Fibroblast of skin of left biceps (primary cell): ENCODE measurements at places on chromosomes 1 and 21.

DNA sequence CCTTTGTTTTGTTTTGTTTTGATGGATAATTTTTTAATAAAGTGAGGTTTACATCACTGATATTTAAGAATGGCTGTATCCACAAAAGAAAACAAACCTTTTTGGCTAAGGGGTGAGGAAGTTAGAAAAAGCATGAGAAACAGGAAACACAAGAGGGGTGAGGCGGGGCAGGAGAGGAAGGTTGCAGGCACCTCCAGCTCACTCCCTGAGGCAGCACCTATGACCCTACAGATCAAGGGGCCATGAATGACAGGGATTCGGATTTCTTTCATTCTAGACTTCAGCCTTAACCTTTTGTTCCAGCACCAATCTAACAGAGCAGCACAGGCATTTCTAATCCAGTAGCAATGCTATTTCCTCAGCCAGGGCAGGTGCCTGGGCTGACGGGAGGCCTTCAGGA lies 4.4 kb downstream of the CLCA4 start:
- DNase-seq, result no peak

DNA sequence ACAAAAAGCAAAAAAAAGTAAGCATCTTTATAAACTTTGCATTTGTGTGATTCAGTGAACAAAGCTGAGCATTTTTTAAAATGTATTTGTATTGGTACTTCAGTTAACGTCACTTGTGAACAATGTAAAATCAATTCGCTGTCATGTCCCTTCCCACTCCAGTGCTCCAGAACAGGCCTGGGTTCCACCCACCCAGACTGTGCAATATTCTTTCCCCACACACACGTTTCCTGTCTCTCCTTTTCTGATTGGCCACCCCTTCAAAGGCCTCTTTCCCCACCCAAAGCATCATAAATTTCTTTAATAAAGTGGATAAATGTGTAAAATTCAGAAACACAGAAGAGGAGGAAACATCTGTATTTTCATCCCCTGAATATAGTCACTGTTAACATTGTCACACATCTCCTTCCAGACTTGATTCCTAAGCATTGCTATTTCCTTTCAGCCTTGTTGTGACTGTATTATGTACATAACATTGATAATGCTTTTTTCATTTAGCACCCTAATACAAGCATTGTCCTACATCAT lies 12.0 kb downstream of the CLEC20A start:
- DNase-seq, result no peak

DNA sequence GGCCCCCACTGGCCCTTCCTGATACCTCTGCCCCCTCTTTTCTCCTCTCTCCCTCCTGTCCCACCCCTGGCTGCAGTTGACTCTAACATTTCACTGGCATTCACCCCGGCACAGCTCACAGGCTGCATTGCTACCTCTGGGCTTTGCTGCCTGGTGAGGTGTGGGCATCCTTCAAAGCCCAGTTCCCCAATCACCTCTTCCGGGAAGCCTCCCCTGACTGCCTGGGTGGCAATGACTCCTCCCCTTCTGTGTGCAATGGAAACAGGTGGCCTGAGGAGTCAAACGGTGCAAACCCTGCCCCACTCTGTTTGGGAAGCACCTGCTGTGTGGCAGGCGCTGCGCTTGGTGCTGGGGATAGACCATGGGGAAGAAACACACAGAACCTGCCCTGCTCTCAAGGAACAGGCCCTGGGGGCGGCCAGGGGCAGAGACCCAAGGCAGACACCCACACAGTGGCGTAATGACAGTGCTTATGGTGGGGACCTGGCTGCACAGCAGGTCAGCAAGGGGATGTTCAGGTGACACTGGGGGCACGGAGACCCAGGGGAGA lies 39.3 kb upstream of the POFUT2 start:
- DNase-seq, result no peak

GRCh38 chr1:41318135-41318534 lies 43.1 kb upstream of the FOXO6 start:
- DNase-seq, result no peak

GRCh38 chr1:14597343-14598006 lies 1.0 kb upstream of the KAZN start:
- DNase-seq, result no peak

DNA sequence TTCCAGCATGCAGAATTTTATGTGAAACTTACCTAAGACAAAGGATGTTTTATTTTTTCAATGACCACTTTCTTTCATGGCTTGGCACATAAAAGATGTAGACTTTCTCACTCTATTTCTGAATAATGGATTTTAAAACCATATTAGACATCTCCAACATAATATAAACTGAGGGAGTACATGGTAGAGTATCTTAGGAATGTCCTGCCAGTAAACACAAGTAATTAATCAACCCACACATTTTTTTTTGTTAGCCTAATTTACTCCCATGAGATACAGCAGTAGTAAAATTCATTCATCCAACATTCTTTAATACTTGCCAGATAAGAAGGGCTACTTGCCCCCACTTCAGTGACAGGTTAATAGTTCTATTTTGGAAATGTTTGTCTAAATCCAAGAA lies 235.4 kb upstream of the ADAMTS5 start:
- DNase-seq, result no peak

DNA sequence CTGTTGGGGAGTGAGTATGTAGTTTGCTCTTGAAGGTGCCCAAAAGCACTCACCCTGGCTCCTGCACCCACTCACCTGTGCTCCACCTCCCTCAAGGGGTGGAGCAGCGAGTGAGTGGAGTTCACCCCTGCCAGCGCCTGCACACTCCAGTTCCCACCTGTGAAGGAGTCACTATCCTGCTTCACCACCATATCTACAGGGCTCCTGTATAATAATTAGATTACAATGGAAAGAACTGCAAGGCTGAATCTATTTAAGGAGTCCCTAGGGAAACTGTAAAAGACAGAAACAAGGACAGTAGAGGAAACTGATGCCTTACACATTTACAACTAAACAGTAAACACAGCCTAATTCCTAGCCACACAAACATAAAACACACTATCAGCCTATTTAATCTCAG lies 4.1 kb downstream of the DNAI4 start:
- DNase-seq, result no peak

DNA sequence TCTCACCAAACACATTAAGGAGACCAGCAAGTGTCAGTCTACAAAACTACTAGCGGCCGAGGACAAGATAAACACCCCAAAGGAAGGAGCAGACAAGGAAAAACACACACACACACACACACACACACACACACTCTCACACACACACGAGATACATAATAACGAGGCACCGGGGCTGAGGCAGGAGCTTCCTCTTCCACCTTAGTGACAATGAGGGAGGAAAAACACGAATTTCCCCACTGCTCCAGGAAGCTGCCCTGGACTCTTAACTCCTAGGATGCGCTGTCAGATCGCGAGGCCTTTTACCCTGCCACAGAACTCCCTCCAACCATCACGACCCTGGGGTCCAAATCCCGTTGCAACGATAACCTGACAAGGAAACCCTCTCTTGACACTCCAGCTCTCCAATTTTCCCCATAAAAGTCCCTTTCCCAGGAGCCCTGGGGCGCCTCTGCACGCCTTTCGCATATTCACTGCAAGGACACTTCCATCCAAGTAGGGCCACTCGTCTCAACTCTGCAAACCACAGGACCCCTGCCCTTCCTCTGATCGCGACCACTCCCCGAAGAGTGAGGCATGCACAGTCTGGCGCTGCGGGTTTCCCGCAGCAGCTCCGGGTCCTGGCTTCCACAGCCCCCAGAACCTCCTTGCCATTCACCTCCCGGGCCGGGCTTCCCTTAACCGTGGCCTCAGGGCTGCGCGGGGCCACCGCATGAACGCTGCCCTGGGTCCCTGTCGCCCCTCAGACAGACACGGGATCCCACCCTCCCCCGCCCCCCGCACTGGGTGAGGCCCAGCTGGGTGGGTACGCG lies 581 bp downstream of the ETV3 start:
- no peak for DNase-seq

DNA sequence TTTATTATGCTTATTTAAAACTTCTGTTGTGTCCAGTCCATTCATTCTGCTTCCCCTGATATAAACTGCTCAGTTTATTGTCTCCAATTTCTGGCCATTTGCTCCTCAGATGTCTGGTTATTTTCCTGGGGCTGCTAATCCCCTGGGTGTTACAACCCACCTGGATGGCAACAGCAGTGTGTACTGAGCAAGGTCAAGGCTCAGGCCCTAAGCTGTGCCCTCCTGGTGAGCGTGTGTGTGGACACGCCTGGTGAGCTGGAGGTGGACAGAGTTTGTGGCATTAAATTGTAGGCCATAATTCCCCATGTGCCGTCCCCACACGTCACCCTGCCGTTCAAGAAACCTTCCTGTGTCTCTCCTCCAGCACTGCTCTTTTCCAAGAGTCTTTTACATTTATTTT lies 18.1 kb upstream of the KIF1B start:
- no peak for DNase-seq

- no peak for DNase-seq
These were observed 61.0 kb downstream of the MAST2 start for GRCh38 chr1:45864167-45865106.

DNA sequence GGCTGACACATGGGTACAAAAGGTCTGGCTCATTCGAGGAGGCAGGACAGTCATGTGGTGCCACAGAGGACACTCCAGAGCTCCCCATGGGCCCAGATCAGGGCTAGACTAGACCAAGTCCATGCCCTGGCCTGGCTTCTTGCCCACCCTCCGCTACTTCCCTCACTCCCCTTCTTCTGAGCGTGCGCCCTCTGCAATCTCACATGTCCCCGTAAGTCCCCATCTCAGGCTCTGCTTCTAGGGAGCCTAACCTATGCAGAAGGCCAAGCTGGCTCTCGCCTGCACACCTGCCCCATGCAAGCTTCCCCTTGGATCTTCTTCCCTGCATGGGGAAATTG lies 553.6 kb downstream of the PTPRU start:
- no peak for DNase-seq

GRCh38 chr1:230713915-230714764 lies at the start of gene AGT:
AGT (minus strand) TSS chr1:230714122; CDS start chr1:230710823, 3,299 bp downstream.
- DNase-seq, result peak; percentile 28

DNA sequence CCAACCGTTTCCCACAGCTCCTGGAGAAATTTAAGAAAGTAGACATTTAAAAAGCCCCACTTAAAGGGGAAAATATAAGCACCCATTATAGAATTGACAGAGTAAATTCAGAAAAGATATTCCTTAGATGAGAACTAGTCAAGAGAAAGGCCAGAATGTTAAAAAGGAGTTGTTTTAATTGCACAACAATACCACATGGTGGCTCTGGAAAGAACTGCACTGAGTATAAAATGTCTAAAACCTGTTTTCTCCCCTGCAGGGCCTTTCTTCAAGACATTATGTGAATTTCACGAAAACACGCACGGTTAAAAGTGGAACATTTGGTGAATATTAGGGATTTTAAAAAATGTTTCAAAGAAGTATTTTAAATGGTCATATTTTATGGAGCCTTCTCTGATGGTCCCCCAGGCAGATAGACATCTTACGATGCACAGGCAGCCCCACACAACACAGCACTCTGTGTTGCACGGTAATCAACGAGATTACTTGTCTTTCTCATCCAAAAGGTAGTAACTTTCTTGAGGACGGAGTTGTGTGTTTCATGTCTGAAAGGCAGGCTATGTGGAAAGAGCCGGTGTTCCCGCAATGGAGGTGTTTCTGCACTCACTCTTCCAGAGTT lies 101.9 kb downstream of the PRRX1 start:
- peak; percentile 29 for DNase-seq

- no peak for DNase-seq
These were observed 9.6 kb downstream of the DUSP23 start for GRCh38 chr1:159790237-159790917.

GRCh38 chr21:15400905-15401304 lies 328.9 kb upstream of the USP25 start:
- no peak for DNase-seq

DNA sequence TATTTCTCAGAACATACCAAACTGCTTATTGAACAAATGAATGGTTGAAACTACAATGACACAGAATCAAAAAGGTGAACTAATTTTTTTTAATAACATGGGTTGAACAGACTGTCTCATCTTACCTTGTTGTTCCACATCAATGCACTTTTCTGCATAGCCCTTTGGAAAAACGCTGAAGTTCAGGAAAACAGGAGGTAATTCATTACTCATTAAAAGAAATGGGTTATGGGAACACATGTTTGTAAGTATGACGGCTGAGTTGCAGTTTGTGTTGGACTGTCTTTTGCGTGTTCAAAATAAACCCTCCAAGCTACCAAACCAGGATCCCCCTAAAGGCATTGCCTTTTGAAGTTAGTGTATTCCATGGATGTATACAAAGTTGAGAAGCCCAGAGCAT lies 514.9 kb upstream of the PKN2 start:
- DNase-seq, result no peak

DNA sequence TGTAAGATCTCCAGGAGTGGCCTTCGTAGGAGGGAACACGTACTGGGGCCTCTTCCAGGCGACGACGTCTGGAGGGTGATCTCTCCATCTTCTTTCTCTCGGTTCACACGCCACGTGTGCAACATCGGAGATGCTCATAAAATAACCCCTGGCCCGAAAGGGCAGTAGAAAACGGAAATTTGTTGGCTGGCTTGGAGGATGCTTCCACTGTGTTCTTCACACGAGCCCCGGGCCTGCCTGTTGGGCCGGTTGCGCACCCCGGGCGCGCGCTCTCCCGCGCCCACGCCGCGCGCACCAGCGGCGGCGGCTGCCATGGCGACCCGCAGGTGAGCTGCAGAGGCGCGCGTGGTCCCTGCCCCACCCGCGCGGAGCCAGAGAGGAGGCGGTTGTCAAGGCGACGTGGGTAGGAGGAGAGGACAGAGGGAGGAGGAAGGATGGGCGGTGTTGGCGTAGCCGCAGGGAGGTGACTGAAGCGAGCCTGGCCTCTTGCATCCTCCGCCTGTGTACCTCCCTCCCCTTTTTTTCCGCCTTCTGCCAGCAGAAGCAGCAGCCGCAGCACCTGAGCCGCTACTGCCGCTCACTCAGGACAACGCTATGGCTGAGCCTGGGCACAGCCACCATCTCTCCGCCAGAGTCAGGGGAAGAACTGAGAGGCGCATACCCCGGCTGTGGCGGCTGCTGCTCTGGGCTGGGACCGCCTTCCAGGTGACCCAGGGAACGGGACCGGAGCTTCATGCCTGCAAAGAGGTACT lies at the start of gene ELAPOR1:
Gene ELAPOR1, plus strand, starts transcription at position 526 of the 752 bp plus-strand sequence. Its CDS starts 69 bp downstream, at position 595.
- DNase-seq, result no peak

- no peak for DNase-seq
These were observed 3.4 kb upstream of the PEX10 start for GRCh38 chr1:2415801-2416208.

DNA sequence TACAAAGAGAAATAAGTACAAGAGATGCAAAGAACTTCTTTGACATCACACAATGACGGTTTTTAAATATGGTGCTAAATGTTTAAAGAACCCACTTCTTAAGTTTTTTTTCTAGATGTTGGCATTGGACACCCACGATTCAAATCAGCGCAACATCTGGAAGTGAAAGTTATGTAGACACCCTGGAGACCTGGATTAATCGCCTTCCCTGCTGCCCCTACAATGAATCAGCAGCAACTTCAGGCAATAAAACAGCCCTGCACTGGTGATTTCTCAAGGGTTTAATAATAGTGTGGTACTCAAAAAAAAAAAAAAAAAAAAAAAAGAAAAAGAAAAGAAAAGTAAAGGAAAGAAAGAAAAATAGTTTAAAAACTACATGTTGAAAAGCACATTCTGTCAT lies 248.3 kb downstream of the NUF2 start:
- no peak for DNase-seq

- no peak for DNase-seq
These were observed 202.0 kb downstream of the NFIA start for GRCh38 chr1:61284248-61284854.

GRCh38 chr21:43740497-43741156 lies 21.7 kb downstream of the PDXK start:
- DNase-seq, result no peak

GRCh38 chr1:903721-904271 lies 19.9 kb upstream of the SAMD11 start:
- DNase-seq, result no peak
